ENCODE measurements at places on chromosomes 7 and 10.
A peak's percentile ranks its signal among the peaks of the same experiment; 100 is the strongest.

DNA sequence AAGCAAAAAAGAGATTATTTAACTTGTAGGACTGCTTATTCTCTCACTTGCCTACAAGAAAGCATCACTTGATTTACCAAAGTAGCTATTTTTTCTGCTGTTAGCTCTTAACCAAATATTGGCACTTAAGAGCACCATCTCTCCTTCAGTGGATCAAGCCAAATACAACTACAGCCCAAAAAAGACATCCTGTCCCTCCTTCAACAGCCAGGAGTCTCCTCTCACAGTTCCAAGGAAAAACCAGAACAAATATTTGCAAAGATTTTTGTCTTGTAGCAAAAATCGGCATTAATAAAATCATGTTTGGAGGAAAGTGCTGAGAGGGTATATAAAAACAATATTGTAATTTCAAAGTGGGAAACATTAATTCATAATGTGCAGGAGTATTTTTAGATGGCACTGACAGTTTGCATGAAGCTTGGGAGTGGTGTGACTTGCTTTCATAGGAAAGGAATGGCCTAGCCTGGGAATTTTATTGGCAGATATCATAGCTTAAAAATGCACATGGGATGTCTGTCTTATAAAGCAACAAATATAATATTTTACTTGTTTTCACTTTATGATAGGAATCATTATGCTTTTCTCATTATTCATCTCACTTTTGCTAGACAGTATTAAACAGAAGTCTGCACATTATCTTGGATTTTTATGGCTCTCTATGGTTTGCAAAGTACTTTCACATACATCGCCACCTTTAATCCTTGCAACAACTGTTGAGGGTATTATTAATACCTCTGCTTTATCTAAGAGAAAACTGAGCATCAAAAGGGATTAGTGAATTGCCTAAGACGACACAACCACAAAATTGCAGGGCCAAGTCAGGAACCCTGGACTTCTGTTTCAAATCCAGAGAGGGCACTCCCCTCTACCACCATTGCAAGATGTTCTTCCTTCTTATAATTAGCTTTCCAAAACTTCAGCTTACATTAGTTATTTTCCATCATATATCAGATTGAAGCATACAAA lies 103.5 kb downstream of the AGMO start:
- DNase-seq, result no peak

- no peak for DNase-seq
Observed at GRCh38 chr10:22370320-22370719, 25.0 kb downstream of the SPAG6 start.

DNA sequence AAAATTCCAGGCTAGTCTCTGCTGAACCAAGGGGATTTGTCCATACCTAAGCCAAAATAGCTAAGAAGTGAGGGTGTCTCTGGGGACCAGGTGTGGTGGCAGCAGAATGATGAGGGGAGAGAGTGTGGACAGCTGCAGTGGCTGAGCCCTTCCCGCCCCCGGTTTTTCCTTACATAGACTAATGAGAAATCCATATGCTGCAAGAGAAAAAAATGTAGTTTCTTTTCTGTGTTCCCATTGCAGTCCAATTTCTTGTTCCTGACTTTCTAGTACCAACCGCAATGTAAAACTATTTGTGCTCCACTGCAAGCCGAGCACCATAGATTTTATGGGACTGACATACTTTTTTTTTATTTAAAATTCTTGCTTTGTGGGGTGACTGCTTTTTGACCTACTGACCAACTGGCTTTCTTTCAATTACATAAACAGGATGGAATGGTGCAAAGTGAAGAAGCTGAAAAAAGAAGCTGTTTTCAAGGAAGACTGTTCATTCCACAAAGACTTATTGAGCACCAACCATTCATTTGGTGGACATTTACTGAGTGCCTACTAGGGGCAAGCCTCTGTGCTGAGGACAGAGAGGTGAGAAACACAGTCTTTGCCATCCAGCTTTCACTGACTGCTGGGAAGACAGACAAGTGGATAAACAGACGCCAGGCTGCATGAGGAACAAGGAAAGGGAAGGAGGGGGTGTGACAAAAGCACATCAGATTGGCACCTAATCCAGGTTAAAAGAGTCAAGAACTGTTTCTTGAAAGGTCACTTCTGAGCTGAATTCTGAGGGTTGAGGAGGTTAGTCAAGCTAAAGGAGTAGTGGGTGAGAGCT lies 9.8 kb downstream of the CEP41 start:
- DNase-seq, result no peak

DNA sequence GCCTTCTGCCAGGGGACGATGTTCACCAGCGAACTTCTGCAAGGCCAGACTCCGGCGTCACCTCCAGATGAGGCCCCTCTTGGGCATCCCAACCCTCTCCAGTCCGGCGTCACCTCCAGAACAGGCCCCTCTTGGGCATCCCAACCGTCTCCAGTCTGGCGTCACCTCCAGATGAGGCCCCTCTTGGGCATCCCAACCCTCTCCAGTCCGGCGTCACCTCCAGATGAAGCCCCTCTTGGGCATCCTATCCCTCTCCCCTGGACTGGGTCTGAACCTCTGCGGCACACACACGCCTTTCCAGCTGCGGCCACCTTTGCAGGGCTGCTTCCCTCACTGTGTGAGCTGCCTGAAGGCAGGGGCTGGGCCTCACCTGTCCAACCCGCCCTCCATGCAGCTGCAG lies 241.5 kb downstream of the ELFN1 start:
- no peak for DNase-seq

GRCh38 chr10:111836571-111836970 lies 347.0 kb downstream of the GPAM start:
- no peak for DNase-seq

GRCh38 chr10:79258894-79259293 lies 88.4 kb upstream of the PPIF start:
- no peak for DNase-seq

GRCh38 chr10:132783940-132784865 lies 1.7 kb downstream of the NKX6-2 start:
- no peak for DNase-seq

DNA sequence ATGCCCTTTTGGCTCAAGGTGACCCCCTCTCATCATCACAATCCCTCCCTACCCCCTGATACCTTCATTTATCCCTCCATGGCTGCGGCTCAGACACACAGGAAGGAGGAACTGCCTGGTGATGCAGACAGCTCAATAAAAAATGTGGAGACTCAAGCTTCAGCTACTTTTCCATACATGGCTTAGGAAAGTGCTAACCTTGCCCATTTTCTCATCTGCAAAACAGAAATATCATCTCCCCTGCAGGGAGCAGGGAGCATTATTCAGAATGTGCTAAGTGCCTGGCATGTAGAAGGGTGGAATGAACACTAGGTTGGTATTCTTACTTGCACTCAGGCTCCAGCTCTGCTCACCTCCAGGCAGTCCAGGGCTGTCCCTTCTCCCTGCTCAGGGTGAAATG lies 23.8 kb downstream of the CXCL12 start:
- no peak for DNase-seq

DNA sequence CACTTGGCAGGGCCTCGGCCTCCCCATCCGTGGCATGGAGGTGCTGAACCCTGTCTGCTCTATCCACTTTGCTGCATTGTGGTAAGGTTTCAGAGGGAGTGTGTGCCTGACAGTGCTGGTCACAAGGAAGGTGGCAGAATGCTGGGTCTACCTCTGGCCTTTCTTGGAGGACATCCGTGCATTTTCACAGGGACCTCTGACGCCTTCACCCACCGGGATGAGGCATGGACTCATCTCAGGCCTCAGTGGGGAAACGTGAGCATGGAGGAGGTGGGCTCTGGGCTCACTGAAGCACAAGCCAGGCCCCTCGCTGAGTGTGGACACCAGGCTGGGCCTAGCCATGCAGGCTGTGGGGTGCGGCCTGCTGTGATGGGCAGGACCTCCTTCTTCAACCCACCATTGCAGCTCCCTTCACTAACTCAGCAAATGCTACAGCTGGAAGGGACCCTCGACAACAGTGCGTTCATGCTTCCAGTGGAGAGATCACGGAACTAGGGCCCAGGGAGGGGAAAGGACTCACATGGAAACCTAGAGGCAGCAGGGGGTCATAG lies 8.6 kb downstream of the TBATA start:
- no peak for DNase-seq

DNA sequence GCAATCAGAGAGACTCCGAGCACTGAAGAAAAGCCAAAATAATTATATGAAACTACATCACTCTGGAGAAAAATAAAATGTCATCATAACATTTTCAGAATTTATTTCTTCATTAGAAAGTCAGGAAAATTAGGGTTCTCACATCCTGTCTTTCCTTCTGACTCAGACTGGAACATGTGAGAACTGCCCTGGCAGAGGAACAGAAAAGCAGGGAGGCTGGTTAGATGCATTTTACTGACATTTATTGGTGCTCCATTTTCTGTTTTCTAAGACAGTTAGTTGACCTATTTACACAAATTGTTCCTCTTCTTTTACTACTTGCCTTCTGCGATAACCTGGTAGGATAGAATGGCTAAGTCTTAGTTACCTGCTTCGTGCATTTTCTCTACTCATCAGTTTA lies 58.6 kb upstream of the ANK3 start:
- DNase-seq, result no peak

DNA sequence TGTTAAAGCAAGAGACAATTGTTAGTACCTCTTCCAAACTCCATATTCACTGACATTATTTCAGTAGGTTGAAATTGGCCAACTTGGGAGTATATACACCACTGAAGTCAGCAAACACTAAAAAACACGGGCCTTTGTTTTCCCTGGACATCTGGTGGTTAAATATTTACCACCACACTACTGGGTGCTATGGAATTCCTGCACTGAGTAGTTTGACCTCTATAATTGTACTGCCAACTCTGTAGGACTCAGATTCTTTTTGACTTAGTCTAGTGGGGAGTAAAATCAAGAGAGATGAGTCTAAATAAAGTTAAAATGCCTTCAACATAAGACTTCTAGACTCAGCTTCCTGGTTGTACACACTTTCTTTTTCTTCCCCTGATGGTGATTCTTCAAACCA lies 41.3 kb upstream of the TES start:
- peak; percentile 64 for DNase-seq

GRCh38 chr7:50470250-50471163 lies 20.4 kb upstream of the FIGNL1 start:
- DNase-seq, result no peak

- no peak for DNase-seq
Observed at GRCh38 chr7:79673421-79673820, 220.0 kb upstream of the MAGI2 start.

- DNase-seq, result no peak
Observed at GRCh38 chr7:46360296-46360695, 439.2 kb upstream of the IGFBP3 start.

GRCh38 chr7:90326500-90326899 lies 5.4 kb upstream of the FAM237B start:
- no peak for DNase-seq

- peak; percentile 84 for DNase-seq
Observed at GRCh38 chr10:62732841-62733653, 71.5 kb upstream of the ADO start.

- DNase-seq, result no peak
Observed at GRCh38 chr7:48428091-48428684, 256.9 kb downstream of the ABCA13 start.

DNA sequence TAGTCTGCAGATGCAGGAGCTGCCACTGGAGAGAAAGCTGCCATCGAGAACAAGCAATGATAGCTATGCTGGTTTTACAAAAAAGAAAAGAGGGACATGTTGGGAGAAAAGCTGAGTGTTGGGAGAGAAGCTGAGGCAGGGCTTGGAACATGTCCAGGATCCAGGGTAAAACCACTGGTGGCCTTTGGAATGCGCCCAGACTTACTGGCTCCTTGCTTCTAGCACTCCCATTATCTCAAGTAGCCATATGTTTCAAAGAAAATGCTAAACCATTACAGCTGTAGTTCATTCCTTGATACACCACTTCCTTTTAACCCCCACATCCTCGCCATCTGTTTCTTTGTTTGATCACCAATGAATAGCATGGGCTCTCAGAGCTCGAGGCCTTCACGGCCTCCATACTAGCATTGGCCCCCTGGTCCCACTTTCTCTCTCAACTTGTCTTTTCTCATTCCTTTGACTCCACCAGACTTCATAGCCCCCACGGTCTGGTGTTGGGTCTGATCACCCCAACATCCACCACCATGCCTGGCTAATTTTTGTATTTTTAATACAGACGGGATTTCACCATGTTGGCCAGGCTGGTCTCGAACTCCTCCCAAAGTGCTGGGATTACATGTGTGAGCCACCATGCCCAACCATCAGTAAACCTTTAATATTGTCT lies 23.8 kb upstream of the PLAC9 start:
- no peak for DNase-seq

- no peak for DNase-seq
Observed at GRCh38 chr7:136114966-136115762, 138.0 kb upstream of the MTPN start.

DNA sequence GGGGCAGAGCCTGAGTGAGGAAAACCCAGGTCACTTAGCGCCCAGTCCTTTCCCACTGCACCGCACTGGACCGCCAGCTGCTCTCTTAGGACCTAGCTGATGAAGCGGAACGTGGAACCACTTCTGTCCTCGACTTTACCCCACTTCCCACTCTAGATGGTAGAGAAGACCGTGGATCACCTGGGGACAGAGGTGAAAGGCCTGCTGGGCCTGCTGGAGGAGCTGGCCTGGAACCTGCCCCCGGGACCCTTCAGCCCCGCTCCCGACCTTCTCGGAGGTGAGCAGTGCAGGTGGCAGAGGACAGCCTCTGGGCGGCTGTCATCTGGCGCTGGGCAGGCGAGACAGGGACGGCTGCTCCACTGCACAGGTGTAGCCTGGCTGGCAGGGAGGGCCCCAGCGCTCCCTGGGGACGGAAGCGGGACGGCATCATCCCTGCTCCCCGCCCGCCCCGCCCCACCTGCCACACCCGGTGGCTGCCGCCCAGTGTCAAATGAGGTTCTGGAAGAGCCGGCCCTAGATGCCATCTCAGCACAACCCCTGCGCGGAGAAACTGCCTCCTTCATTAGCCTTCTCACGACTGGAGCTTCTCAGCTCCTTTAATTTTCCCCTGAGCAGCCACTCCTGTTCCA lies 11.7 kb downstream of the PLAC9 start:
- DNase-seq, result no peak

- DNase-seq, result peak; percentile 58
Observed at GRCh38 chr10:29163746-29164145, 125.1 kb upstream of the LYZL1 start.

DNA sequence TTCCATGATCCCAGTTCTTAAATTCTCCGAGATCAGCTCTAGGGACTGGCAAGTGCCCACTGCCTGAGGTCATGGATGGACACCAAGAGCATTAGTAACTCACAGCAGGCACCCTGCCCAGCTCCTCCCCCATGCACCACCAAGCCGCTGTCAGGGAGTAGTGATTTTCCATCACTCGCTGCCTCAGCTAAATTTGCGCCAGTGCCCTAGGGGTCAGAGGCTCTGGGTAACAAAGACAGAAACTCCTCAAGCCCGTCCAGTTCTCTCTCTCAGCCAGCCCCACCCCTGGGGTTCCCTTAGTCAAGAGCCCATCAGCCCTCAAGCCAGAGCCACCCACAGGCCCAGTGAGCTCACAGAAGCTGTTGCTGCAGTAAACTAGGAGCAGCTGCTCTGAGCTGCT lies 30.0 kb downstream of the PAX2 start:
- DNase-seq, result peak; percentile 29
